ENCODE measurements at places on chromosomes 12 and 14. TPM values are rescaled to one million over a fixed set of nuclear protein-coding genes. Genes with fewer than 3 reads are reported as not detected.

TAS2R30 gene
- 16.4 TPM for total RNA-seq

ACOT6 gene
- not detected for total RNA-seq

DNA sequence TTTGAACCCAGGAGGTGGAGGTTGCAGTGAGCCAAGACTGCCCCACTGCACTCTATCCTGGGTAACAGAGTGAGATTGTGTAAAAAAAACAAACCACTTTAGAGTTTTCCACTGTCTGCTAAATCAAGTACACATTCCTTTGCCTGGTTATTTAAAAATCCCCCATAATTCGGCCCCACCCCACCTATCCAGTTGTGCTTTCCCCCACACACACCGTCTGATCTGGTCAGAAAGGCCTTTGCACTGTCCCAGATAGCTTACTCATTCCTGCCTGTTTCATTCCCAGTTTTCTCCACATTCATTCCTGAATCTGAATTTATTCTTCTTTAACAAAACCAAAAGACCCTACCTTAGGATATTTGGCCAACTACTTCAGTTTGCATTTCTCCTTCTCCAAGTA lies 29.5 kb downstream of the NINJ2 start:
- DNase-seq = no peak

CD27 gene
- total RNA-seq = not detected

DNA sequence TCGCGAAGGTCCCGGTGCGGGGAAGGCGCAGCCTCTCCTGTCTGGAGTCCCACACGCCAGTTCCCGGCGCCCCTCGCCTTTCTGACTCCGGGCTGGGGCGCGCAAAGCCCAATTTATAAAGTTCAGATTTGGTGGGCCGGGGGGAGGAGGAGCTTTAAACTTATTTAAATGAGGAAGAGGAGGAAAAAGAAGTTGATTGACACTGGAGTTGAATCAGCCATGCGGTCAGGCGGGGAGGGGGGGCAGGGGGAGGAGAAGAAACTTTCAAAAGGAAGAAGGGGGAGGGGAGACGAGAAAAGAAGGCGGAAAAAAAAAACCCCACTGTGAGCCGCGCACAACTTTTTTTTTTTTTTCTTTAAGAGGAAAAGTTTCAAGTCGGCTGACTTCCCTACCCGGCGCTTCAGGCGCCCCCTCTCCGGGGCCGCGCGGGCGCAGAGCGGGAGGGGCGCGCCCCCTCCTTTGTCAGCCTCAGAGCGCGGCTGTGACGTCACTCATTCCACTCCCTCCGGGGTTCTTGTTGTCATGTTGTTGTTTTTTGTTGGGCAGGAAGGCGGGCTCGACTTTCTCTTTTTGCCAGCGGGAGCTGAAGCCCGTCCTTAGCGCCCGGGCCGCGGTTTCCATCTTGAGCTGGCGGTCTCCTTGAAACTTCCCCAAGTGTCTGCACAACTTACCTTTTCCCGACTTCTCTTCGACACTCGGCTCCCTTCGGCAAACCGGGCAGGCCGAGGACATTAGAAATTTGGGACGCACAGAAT lies at the start of gene ZFP36L1:
ZFP36L1 (minus strand) TSS at position 89 of the 755 bp plus-strand sequence. CDS start 129 bp downstream, outside the sequence.
- DNase-seq = peak; percentile 98

DNA sequence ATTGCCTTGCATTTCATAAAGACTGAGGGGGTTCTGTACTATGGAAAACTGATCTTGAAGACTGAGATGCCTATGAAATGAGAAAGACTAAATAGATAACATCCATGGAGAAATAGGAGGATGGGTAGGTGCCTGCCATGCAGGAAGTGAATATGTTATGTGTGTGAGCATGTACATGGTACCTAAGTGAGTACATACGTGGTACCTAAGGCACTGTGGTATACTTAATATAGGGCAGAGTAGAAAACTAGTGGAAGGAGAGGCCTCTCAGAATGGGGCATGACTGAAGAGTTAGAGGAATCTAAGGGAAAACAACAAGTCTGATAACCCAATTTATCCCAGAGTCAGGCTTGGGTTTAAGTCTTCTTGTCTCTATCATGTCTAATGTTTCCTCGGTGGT lies 161.8 kb upstream of the DCN start:
- DNase-seq = no peak

DNA sequence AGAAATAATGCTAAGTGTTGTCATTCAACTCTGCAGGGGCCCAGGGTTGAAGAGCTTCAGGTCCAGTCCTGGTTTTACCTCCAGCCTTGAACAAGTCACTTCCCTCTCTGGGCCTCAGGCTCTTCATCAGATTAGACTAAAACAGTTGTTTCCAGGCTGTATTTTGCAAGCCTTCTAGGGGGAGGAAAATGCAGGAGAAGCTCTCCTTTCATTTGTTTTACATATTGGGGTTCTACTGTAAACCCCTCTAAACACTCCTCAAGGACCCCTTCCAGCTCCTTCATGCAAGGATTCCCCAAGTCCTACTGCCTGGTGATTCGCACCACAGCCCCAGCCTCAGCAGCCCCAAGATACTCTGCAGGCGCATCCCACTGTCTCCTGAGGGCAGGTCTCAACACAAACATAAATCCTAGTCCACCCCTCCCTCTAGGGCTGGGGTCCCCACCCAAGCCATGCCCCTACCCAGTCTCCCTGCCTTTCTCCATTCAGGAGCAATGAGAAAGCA lies 2.7 kb downstream of the SDR9C7 start:
- DNase-seq = peak; percentile 72

MAP1LC3B2 gene
- not detected for total RNA-seq

- no peak for DNase-seq
Measured at GRCh38 chr14:39875028-39875427, 442.8 kb upstream of the FBXO33 start.

DNA sequence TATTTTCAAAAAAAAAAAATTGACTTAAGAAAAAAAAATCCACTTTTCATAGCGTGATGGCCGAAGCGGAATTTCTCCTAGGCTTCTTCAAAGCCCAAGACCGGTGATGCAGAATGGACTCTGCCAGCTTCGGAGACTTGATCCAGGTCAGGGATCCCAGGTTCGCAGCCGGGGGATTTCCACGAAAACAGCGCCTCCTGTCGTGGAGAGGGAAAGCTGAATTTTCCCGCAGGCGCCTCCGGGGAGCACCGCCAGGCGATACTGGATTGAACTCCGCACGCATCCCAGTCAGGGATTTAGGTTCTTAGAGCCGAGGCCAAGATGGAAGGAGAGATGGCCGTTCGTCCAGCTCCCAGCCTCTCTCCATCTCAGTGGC lies 2.1 kb downstream of the TTC6 start:
- no peak for DNase-seq

GPR68 gene
- total RNA-seq = 1.3 TPM

Measured in fibroblast of the aortic adventitia (primary cell).